ENCODE measurements at places on chromosomes 5 and 9.

DNA sequence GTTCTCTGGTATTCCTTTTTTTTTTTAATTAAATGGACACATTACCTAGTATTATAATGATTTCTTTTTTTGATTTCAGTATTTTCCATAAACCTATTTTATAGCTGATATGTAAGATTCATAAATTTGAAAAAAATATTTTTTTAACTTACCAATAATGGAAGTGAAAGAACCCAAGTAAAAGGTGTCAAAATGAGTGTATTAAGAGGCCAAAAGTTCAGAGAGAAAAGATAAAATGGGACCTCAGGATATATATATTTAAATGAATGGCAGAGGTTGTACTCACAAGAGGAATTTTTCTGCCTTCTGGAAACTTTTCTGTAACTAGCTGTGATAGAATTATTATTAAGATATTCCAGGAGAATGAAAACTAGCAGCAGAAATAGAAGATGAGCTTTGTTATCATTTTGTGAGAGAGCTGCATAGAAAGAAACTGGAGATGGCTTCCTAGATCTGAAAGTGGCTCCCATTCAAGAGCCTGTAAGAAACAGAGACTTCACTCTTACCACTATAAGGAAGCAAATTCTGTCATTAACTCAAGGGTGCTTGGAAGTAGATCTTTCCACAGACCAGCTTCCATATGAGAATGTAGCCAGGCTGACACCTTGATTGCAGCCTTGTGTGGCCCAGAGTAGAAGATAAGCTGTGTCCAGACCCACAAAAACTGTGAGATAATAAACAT lies 91.7 kb downstream of the MRPS30 start:
- H3K36me3 ChIP-seq: no peaks in the 10 kb centered on the region
- no peak overlapping the region for H3K4me3 ChIP-seq
- H3K4me1 ChIP-seq: peaks cover 14% of the 10 kb centered on the region
- DNase-seq: no peak
- H3K27ac ChIP-seq: no peak overlapping the region

DNA sequence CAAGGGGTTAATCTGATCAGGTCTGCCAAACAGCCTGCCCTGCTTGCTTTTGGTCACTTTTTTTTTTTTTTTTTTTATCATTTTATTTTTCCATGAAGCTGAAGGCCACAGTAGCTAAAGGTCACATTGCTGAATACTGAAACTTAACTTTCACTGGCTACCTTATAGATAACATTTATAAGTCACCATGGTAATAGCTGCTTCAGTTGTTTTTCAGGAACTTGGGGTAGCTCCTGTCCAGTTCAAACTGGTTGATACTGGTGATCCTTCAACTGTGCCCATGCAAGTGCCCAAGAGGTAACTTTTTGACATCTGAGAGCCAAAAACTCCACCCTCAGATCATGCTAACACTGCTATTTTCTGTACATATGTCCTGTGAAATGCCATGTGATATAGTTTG lies 68.3 kb upstream of the RGS7BP start:
- DNase-seq: no peak
- no peaks in the 10 kb centered on the region for H3K36me3 ChIP-seq
- no peak overlapping the region for H3K27ac ChIP-seq
- H3K27me3 ChIP-seq: no peaks in the 10 kb centered on the region
- no peaks in the 10 kb centered on the region for H3K4me1 ChIP-seq

GRCh38 chr9:130912932-130913598 lies 16.5 kb upstream of the QRFP start:
- no peaks in the 10 kb centered on the region for H3K36me3 ChIP-seq
- no peak for DNase-seq
- no peaks in the 10 kb centered on the region for H3K27me3 ChIP-seq
- peaks cover 5% of the 10 kb centered on the region for H3K4me1 ChIP-seq
- no peak overlapping the region for H3K4me3 ChIP-seq
- no peak overlapping the region for H3K27ac ChIP-seq

DNA sequence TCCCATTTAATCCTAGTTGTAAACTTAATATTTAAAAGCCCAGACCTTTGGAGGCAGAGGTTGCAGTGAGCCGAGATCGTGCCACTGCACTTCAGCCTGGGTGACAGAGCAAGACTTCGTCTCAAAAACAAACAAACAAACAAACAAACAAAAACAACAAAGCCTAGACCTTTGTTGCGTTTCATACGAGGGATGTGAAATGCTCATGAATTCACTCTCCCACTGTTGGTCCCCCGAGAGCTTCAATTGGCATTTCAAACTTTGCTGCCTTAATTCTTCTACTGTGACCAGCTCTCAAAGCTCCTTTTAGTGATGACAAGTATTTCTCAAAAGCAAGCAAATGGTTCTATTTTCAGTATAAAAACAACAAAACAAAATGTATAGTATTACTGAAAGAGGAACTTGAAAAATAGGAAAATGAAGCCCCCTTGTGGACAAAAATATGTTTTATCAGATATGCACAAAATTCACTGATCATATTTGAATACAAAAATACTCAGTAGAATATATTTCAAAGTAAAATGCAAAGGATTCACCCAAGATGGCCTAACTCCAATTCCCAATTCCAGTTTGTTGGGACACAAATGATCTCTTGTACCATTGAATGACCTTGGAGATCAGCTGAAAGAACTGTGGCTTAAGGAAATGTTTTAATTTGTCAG lies 140.4 kb downstream of the ESM1 start:
- no peak overlapping the region for H3K27ac ChIP-seq
- H3K36me3 ChIP-seq: no peaks in the 10 kb centered on the region
- peaks cover 5% of the 10 kb centered on the region for H3K27me3 ChIP-seq

GRCh38 chr9:81563020-81563407 lies 126.3 kb downstream of the TLE1 start:
- peaks cover 5% of the 10 kb centered on the region for H3K27me3 ChIP-seq
- no peaks in the 10 kb centered on the region for H3K4me1 ChIP-seq
- DNase-seq: no peak
- H3K4me3 ChIP-seq: no peak overlapping the region

GRCh38 chr9:71744754-71745521 lies 23.4 kb downstream of the CEMIP2 start:
- H3K4me3 ChIP-seq: no peak overlapping the region
- H3K27me3 ChIP-seq: no peaks in the 10 kb centered on the region
- H3K36me3 ChIP-seq: peaks cover 45% of the 10 kb centered on the region
- H3K4me1 ChIP-seq: peaks cover 25% of the 10 kb centered on the region
- no peak for DNase-seq
- no peak overlapping the region for H3K27ac ChIP-seq

DNA sequence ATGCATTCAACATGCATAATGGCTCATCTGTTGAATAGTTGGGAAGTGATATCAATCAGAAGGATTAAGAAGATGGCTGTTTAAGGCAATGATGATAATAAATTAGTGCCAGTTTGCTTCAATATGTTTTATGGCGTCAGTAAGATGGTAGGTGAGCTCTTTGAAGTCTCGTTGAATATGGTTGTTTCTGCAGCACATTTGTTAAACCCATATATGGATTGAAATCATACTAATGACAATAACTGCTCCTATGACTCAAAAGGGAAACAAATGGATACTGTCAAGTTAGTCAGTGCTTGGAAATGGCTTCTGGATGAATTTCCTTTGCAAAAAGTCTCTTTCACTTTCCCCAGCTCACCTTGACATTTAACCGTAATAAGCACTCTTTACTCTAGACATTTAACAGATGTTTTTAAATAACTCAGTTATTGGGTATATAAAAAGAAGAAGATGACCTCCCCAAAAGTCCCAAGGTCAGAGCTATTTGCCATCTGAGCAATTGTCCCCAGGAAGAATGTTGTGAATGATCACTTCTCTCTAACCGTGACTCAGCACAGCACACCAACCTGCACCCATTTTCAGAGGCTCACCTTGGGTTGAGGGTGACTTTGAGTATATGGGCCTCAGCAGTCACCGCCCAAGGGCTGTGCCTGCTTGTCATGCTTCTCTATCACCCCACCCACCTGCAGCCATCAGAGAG lies 133.4 kb downstream of the GRIA1 start:
- no peaks in the 10 kb centered on the region for H3K36me3 ChIP-seq
- no peak overlapping the region for H3K4me3 ChIP-seq
- H3K27ac ChIP-seq: no peak overlapping the region
- no peaks in the 10 kb centered on the region for H3K4me1 ChIP-seq
- peaks cover 4% of the 10 kb centered on the region for H3K27me3 ChIP-seq

- H3K4me3 ChIP-seq: no peak overlapping the region
- H3K27ac ChIP-seq: peak overlapping the region; percentile 0
- peaks cover 42% of the 10 kb centered on the region for H3K36me3 ChIP-seq
- peaks cover 56% of the 10 kb centered on the region for H3K4me1 ChIP-seq
- no peaks in the 10 kb centered on the region for H3K27me3 ChIP-seq
Observed at GRCh38 chr5:159186319-159186718, 23.0 kb downstream of the RNF145 start.

DNA sequence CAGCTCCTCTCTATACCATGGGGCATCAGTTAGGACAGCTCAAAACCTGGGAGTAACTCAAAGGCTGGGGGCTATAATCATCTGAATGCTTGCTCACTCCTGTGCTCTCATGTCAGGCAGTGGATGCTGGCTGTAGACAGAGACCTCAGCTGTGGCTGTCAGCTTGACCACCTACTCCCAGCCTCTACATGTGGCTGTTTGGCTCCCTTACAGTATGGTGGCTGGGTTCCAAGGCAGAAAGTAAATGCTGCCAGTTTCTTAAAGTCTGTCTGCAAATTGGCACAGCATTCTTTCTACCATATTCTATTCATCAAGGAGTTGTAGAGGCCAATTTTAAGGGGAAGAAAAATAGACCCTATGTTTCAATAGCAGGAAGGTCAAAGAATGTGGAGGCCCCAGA lies 66.9 kb downstream of the TMC1 start:
- peaks cover 8% of the 10 kb centered on the region for H3K27me3 ChIP-seq
- H3K4me3 ChIP-seq: no peak overlapping the region
- no peaks in the 10 kb centered on the region for H3K36me3 ChIP-seq
- no peak for DNase-seq

- H3K4me1 ChIP-seq: no peaks in the 10 kb centered on the region
- H3K27ac ChIP-seq: peak overlapping the region; percentile 64
- peaks cover 10% of the 10 kb centered on the region for H3K36me3 ChIP-seq
- no peaks in the 10 kb centered on the region for H3K27me3 ChIP-seq
Observed at GRCh38 chr9:129006328-129007034, 21.6 kb downstream of the SH3GLB2 start.

DNA sequence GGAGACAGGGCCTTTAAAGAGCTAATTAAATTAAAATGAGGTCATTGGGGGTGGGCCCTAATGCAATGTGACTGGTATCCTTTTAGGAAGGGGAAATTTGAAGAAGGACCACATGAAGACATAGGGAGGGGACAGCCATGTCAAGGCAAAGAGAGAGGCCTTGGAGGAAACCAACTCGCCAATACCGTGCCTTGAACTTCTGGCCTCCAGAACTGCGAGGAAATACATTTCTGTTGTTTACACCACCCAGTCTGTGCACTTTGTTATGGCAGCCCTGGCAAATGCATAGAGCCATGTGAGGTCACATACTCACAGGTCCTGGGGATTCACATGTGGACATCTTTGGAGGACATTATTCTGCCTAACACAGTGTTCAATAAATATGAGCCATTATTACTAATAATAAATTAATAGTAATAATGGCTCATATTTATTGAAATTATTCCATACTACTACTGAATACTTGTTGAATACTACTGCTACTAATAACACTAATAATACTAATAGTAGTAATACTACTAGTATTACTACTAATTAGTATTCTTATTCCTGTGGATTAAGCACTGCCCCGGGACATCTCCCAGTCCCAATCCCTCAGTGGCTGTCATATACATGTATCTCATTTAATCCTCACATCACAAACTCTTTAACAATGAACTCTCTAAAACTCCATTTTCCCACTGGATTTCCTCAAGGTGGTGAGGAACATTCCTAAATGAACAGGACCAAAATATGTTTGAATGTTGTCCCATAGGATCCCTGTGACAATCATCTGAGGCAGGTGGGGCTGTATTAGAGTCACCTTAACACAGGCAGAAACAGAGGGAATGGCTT lies 8.4 kb downstream of the TRAF1 start:
- peaks cover 85% of the 10 kb centered on the region for H3K4me1 ChIP-seq
- no peaks in the 10 kb centered on the region for H3K27me3 ChIP-seq
- peak overlapping the region; percentile 93 for H3K4me3 ChIP-seq
- no peak for DNase-seq
- H3K36me3 ChIP-seq: peaks cover 94% of the 10 kb centered on the region
- H3K27ac ChIP-seq: peak overlapping the region; percentile 93

DNA sequence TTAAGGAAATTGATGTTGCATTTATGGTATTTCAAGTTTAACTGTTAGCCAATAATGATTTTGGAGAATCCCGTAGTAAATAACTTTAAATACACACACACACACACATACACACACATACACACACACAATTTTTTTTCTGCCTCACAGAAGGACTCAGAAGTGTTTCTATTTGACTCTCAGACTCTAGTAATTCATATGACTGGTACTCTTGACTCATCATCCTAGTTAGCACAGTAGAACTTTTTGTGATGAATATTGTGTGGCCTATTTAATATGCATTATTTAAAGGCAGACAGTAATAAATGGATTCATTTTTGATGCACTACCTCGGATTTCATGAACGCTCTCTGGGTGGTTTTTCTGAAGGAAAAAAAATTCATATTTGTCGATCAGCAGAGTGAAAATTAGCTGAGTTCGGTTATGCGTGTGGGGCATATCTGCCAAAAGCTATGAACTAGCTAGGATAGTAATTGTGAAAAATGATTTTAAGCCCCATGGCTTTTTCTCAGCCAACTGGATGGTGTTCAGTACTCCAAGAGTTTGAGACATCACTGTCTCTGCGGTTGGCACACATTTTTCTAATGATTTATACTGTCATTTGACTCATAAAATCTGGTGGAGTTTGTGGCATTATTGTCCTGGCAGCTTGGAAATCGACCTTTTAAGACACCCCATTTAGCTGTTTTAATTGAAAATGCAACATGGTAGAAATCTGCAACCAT lies 102.2 kb downstream of the PCSK5 start:
- H3K4me1 ChIP-seq: peaks cover 40% of the 10 kb centered on the region
- no peak overlapping the region for H3K27ac ChIP-seq
- no peaks in the 10 kb centered on the region for H3K27me3 ChIP-seq
- DNase-seq: no peak

GRCh38 chr5:34916518-34916917 lies 1.0 kb downstream of the BRIX1 start:
- no peak for DNase-seq
- peaks cover 37% of the 10 kb centered on the region for H3K4me1 ChIP-seq
- no peaks in the 10 kb centered on the region for H3K27me3 ChIP-seq
- no peak overlapping the region for H3K4me3 ChIP-seq
- no peak overlapping the region for H3K27ac ChIP-seq

GRCh38 chr9:127058011-127058644 lies 64.3 kb downstream of the ANGPTL2 start:
- H3K4me3 ChIP-seq: no peak overlapping the region
- H3K36me3 ChIP-seq: no peaks in the 10 kb centered on the region
- H3K4me1 ChIP-seq: peaks cover 2% of the 10 kb centered on the region
- DNase-seq: no peak

DNA sequence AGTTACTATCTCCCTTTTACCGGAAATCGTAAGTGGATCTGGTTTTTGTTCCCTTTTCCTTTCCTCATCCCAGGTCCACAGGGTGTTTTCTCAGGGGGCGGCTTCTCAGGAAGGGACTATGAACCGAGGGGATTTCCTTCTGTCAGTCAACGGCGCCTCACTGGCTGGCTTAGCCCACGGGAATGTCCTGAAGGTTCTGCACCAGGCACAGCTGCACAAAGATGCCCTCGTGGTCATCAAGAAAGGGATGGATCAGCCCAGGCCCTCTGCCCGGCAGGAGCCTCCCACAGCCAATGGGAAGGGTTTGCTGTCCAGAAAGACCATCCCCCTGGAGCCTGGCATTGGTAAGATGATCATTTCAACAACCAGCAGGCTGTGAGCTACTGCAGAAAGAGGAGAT lies 75.8 kb downstream of the GOLPH3 start:
- H3K36me3 ChIP-seq: no peaks in the 10 kb centered on the region
- no peak overlapping the region for H3K4me3 ChIP-seq

- H3K4me3 ChIP-seq: no peak overlapping the region
- no peak overlapping the region for H3K27ac ChIP-seq
- H3K36me3 ChIP-seq: no peaks in the 10 kb centered on the region
Observed at GRCh38 chr5:73256462-73256861, 83.5 kb downstream of the TMEM174 start.

Measured in activated naive CD8-positive, alpha-beta T cell treated with anti-CD3 and anti-CD28 coated beads for 36 hours (primary cell).